NCI-H2081 treated with DMSO at 0.1 percent for 48 hours (cell line): ENCODE measurements at places on chromosomes 2 and 18.

GRCh38 chr2:41916177-41916576 is 131.6 kb upstream of the PKDCC start:
- no peak for DNase-seq

DNA sequence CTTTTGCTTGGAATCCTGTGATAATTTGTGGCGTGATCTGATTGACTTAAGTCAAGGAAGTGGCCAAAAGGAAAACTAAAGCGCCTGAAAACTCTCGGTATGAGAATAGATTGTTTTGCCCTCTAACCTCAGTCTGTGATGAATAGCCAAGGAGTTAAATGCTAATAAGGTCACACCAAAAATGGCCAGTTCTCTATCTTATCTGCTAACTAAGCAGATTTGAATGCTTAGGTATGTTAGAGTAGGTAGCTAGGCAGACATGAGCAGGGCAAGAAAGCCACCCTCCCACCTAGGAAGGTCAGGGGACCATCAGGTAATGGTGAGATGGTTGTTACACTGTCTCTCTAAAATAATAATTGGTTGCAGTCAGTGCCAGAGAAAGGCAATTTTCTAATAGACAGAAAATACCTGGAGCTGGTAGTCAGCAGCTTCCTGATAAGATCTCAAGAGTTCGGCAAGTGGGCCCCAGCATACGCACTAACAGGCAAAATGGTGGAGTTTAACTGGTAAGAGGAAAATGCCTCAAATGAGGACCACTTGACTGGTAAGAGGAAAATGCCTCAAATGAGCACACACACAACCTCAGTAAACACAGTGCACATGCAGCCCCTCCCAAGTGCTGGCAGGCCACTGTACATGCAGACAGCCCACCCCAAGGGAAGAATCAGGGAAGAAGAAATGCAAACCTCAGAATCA is 468.4 kb downstream of the MBD2 start:
- no peak for DNase-seq

- no peak for DNase-seq
Observed at GRCh38 chr2:30147196-30147714, 448 bp downstream of the YPEL5 start.

DNA sequence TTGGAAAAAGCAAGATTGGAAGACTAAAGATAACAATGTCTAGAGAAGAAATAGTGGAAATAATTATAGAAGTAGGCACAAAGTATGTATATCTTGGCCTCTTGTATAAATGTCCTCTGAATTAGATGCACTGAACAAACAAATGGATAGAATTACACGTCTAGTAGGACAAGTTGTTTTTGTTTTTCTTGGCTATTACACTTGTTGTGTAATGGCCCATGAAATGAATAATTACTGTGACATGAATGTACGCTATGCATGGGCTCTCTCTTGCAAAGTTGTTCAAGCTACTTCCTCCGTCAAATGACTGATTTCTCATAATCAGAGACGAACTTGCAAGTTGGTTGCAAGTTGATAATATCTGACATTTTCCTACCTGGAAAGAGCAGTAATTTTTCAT is 126.2 kb downstream of the PDE1A start:
- no peak for DNase-seq

DNA sequence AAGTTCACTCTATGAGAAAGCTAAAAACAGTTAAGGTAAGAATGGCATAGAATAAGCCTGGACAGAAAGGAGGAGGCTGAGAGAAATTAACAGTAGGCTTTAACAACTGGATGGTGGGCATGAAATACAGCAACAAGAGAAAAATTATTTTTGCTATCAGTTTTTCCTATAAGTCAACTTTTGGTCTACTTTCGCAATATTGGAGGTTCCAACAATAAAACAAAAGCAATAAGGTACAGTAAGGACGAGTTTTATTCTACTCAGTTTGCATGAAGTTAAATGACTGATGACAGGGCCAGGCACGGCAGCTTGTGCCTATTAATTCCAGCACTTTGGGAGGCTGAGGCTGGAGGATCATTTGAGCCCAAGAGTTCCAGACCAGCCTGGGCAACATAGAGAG is 17.3 kb downstream of the RAB1A start:
- DNase-seq: no peak

- DNase-seq: no peak
Observed at GRCh38 chr2:4356109-4356508, 652.7 kb downstream of the DCDC2C start.

- DNase-seq: no peak
Observed at GRCh38 chr2:147398996-147399395, 445.8 kb upstream of the ACVR2A start.
